Lung (tissue), 17 donors: ENCODE measurements at places on chromosomes 4 and X. TPM values are rescaled to one million over a fixed set of nuclear protein-coding genes. Genes with fewer than 3 reads are reported as not detected.

FAM236B gene
- total RNA-seq: not detected

STARD8 gene
- 20.2 TPM for total RNA-seq

SPANXA1 gene
- total RNA-seq: not detected

FSTL5 gene
- total RNA-seq: 0.23 TPM

DCHS2 gene
- 1.0 TPM for total RNA-seq

CT45A5 gene
- 1.00 TPM for total RNA-seq

NAP1L2 gene
- 3.3 TPM for total RNA-seq

WDR13 gene
- total RNA-seq: 50.7 TPM

TRAM1L1 gene
- total RNA-seq: 1.8 TPM

ABHD18 gene
- total RNA-seq: 16.4 TPM

ARHGAP24 gene
- total RNA-seq: 30.8 TPM

MYOZ2 gene
- total RNA-seq: 0.63 TPM

L1CAM gene
- 0.83 TPM for total RNA-seq

COL4A6 gene
- 2.7 TPM for total RNA-seq

COL25A1 gene
- 3.5 TPM for total RNA-seq

PIR gene
- 8.3 TPM for total RNA-seq

GPAT3 gene
- total RNA-seq: 8.6 TPM

ESX1 gene
- total RNA-seq: not detected

CENPVL2 gene
- total RNA-seq: not detected

ZRSR2 gene
- total RNA-seq: 7.1 TPM

AMBN gene
- total RNA-seq: not detected

SFRP2 gene
- 7.4 TPM for total RNA-seq

CC2D2A gene
- total RNA-seq: 37.0 TPM

GSX2 gene
- total RNA-seq: not detected

KLF8 gene
- total RNA-seq: 33.1 TPM

TLR3 gene
- 13.2 TPM for total RNA-seq

TGIF2LX gene
- total RNA-seq: not detected

ZCCHC18 gene
- 0.52 TPM for total RNA-seq

IBSP gene
- total RNA-seq: 0.12 TPM

STATH gene
- total RNA-seq: not detected

GPR119 gene
- not detected for total RNA-seq
